Iris pigment epithelial cell (primary cell): ENCODE measurements at places on chromosomes 13 and 19.

DNA sequence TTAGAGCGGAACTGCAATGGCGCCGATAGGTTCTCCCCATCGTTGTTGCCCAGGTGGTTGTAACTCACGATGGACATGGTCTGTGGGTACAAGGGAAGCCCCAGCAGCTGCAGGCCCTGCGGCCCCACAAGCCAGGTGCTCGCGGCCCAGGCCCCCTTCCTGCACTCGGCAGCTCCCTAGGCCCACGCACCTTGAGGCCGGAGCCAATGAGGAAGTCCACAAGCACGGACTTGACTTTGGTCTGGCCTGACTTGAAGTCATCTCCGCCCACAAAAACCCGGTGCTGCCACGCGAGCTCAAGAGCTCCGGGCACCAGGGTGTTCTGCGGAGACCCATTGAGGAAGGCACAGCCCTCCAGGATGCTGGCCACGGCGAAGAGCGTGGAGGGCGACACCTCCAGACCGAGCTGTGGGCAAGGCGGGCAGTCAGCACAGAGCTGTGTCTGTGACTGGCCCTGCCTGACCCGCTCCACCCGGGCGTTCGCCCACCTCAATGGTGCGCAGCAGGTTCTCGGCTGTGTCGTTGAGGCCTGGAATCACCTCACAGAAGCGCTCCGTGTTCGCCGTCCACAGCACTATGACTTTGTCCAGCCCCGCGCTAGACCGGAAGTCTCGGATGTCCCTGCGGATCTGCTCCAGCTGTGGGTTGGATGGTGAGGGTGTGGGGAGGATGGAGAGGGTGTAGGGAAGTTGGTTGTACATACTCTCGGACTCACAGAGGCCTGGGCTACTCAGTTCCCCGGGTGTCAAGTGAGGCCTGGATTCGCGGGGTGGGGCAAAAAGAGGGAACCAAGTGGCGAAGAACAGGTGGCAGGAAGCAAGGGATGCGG is 1.9 kb downstream of the ISYNA1 start:
- DNase-seq = no peak

DNA sequence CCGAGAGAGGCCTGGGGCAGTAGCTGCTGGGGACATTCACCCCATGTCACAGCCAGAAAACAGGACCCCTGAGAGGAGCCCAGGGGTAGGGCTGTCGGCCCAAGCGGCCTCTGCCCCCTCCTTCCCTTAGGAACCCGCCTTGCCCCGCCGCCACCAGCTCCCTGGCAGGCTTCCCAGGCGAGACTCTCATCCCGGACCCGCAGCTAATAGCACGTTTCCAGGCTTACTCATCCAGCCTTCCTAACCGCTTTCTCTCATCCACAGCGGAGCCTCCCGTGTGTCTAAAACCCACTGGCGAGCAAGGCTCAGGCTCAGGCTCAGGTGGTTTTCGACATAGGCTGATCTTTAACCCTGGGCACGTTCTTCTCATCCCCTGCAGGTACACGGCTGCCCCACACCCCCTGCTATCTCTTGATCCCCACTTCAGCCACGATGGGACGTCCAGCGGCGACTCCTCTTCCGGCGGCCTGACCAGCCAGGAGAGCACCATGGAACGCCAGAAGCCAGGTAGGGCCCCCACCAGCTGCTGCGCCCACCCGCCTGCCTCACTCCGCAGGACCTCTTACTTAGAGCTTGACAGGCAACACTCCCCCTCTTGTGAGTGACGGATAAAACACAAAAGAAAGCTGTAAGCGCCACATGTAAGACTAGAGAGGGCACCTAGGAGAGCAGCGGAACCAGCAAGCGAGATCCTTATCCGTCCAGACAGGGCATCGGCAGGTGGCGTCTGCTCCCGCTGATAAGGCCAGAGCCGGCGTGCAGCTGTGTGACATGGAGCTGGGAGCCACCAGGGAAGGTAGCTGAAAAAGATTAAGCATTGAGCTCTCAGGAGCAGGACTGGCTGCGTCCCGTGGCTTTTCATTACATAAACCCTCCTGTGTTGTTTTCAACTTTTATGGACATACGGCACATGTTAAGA is 71.3 kb downstream of the DPF1 start:
- DNase-seq = peak; percentile 48

DNA sequence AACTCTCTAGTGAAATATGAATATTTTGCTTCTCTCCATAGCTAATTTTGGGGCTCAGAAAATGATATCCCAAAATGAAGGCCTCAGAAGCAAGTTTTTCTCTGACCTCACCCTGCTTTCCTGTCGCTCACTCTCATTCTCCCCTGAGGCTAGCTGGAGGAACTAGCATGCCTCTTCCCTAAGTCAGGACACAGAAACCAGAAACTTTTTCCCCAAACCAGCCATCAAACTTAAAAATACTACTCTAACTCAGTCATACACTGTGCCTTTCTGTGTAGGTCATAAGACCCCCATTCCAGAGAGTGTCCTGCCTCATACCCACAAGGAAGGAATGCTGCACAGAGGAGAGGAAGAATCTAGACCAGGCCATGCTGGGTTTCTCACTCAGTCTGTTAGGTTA is 329.6 kb downstream of the PCDH20 start:
- DNase-seq = no peak

DNA sequence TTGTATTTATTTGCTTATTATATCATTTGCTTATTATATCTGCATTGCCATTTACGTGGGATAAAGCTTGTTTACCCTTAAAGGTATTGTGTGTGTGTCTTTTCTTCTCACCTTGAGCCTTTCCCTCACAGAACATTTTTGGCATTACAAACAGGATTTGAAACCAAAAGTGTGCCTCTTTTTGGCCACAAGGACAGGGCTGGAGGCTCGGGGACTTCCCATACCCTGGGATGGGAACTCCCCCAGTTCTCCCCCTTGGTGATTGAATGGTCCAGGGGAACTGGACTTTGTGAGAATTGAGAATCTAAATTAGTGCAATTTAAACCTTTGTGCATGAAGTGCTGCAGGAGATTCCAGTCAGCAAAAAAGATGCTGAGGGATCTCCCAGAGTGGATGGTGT is 2.4 kb upstream of the ZNF506 start:
- no peak for DNase-seq

DNA sequence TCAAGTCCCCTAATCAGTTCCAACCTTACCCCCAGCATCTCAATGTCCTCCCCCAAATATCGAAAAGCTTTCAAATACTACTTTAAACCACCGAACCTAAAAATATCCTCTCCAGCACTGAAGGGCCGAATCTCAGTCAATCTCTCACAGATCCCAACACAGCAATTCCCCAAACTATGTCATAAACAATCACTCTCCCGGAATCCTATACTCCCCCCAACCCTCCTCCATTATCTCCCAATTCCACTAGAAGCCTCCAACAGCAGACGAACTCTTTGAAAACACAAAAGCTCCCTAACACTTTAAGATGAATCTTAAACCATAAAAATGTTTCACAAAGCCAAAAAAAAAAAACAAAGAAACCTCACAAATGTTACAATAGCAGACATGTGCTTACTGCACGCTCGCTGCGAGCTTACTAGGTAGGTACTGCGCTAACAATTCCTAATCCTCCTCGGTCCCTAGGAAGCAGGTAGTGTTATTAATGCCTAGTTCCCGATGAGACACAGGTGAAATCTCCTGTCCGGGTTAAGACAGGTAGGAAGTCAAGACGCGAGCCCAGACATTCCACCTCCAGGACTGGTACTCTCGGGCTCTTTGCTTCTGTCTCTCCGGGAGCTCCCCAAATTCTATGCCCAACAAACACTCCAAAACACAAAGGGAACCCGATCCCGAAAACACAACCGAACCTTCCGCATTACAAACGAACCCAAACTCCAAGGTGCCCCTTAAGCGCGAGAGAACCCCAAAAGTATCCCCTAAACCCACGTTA is 14.2 kb downstream of the FBXO46 start:
- no peak for DNase-seq

- DNase-seq = no peak
Observed at GRCh38 chr19:3725640-3726310, 17.6 kb downstream of the TJP3 start.

DNA sequence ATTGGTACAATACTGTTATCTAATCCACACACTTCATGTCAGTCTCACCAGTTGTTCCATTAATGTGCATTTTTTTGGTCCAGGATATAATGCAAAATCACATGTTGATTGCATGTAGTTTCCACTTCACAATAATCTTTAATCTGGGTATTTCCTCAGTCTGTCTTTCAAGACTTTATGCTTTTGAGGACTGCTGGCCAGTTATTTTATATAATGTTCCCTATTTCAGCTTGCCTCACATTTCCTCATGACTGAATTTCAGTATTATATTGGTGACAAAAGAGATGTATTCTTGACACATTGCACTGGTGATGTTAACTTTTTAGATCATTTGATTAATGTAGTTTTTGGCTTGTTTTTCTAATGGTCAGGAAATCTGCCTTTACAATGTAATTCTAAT is 368.3 kb downstream of the IRS2 start:
- no peak for DNase-seq

GRCh38 chr13:96824140-96824539 is 170.1 kb downstream of the OXGR1 start:
- no peak for DNase-seq

- DNase-seq = peak; percentile 12
Observed at GRCh38 chr13:73715911-73716510, 418.2 kb downstream of the KLF12 start.

GRCh38 chr13:54706336-54706735 is 1677.7 kb downstream of the OLFM4 start:
- no peak for DNase-seq

DNA sequence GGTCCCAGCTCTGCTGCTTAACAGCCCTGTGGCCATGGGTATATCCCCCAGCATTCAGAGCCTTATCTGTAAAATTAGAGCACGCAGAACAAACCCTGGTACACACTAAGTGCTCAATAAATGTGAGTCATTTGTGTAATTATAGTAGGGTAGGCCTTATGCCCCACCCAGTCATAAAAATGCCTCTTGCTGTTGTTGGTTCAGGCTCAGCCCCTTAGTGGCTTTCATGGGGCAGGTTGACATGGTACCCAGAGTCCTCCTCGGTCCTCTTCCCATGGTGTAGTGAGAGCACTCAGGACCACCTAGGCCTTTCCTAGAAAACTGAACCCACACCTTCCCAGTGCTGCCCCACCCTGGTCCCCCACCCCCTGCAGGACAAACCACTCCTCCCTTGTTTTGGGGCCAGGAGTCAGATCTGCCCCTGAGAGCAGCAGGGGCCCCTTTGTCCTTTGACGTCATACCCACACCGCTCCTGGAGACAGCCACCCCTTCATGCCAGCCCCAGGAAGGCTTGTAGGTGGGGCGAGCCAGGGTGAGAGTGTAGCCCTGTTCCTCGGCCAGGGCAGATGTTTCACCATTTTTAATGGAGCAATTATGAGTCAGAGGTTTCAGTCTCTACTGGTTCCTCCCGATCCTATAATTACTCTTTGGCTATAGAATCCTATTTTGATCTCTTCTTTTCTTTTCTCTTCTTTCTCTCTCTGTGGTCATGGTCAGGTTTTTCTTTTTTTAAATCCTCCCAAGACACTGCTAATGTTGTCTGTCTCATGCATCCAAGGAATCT is 36.8 kb downstream of the ACTN4 start:
- peak; percentile 87 for DNase-seq

GRCh38 chr13:72132075-72132474 is 265.1 kb upstream of the DACH1 start:
- DNase-seq = no peak

GRCh38 chr13:28581451-28581850 is 77.5 kb upstream of the POMP start:
- DNase-seq = no peak

DNA sequence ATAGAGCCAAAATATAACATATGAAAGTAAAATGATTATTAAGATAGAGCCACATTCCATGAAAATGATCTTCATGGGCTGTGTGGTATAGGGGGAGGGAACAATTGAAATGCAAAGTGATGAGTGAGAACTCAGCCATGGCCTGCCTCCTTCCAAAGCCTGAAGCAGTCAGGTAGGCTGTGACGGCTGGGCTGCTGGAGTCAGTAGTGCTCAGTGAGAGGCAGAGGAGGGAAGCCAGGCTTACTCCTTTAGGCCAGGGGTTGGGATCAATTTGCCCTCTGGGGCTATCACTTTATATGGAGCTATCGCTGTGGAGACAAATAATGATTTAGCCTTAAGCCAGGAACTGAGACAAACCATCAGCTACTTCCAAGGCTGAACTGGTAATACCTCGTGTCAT is 654.9 kb downstream of the FGF9 start:
- no peak for DNase-seq

DNA sequence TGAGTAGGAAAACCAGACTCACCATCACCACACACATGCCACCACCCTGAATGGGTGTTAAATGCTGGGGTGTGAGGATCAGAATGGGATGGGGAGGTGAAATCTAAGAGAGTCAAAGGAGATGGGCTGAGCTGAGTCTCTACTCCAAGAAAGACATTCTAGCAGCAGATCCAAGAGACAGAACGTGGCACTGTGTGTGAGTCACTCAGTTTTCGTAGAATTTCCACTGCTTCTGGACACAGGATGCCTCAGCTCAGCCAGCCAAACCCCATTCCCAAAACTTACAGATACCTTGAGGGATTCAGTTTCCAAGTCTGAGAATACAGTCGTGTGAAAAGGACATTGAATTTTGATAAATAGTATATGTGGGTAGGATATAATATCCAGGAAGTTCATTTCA is 7.3 kb upstream of the CYP2A7 start:
- no peak for DNase-seq

DNA sequence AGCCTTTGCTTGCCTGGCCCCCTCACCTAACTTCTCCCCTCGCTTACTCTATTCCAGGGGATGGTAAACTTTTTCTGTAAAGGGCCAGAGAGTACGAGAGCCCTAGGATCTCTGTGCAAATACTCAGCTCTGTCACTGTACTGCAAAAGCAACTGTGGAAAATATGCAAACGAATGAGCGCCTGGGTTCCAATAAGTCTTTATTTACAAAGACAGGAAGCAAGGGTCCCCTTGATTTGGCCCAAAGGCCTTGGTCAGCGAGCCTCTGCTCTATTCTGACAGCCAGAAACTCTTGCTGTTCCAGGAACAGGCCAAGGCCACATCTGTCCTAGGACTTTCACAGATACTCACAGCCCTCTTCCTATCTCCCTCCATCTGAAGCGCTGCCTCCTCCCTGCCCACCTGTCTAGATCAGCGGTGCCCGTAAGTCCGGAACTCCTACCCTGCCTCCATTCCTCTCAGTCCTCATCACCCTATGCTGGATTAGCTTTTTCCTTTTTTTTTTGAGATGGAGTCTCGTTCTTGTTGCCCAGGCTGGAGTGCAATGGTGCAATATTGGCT is 37.3 kb downstream of the OPA3 start:
- DNase-seq = no peak

- DNase-seq = no peak
Observed at GRCh38 chr19:44745887-44746600, 2.5 kb upstream of the BCL3 start.

GRCh38 chr19:4449022-4449638 is 8.5 kb downstream of the UBXN6 start:
- no peak for DNase-seq

- DNase-seq = peak; percentile 98
Observed at GRCh38 chr19:6373096-6373812, 660 bp downstream of the ALKBH7 start.
